ENCODE measurements at places on chromosomes 12 and 14.

DNA sequence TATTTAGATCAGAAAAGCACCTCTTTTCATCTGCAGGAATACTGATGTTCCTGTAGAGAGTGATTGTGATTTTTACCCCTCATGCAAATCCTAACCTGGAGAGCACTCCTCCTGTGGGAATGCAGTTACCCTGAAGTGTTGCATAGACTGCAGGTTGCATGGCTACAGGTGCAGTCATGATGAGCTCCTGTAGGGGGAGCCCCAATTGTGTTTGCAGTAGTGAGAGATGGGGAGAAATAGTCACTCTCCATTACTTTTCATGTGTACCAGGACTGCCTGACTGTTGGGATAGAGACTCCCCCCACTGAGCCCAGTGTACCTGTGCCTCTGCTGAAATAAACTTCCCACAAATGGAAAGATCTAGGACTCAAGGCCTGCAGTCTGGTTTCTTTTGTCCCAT is 1086.5 kb downstream of the SLC6A15 start:
- DNase-seq, result peak; percentile 42

DNA sequence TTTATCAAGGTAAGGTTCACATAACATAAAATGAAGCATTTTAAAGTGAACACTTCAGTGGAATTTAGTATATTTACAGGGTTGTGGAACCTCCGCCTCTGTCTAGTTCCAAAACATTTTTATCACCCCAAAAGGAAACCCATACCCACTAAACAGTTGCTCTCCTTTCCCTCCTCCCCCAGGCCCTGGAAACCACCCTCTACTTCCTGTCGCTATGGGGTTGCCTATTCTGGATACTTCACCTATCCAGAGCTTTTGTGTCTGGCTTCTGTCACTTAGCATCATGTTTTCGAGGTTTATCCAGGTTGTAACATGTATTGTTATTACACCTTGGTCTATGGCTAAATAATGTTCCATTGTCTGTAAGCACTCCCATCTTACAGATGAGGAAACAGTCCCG is 27.7 kb upstream of the ZFP36L1 start:
- DNase-seq, result no peak

- no peak for DNase-seq
Observed at GRCh38 chr14:24695265-24696241, 61.6 kb upstream of the GZMB start.

DNA sequence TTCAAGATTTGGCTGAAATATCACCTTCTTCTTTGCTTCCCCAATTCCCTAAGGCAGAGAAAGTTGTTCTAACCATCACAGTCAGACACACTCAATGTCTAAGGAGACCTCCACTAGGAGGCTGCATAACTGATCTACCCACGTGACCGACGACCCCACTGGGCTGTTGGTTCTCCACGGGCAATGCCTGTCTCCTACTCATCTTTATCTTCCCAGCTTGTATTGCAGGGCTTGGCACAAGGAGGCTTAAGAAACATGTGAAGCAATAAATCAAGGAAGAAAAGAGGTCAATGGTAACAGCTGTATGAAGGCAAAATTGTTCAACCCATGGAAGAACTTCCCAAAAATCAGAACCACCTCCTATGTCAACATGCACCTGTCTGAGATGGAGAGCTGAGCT is 27.1 kb downstream of the NT5DC3 start:
- DNase-seq, result no peak

- no peak for DNase-seq
Observed at GRCh38 chr12:51773145-51773869, 75.2 kb downstream of the FIGNL2 start.

GRCh38 chr14:28608851-28609828 is 157.4 kb upstream of the FOXG1 start:
- peak; percentile 81 for DNase-seq

GRCh38 chr12:19402743-19403431 is 36.4 kb upstream of the AEBP2 start:
- DNase-seq, result no peak

- no peak for DNase-seq
Observed at GRCh38 chr12:82565966-82566365, 120.7 kb upstream of the TMTC2 start.

- DNase-seq, result no peak
Observed at GRCh38 chr12:91899056-91899455, 246.6 kb downstream of the BTG1 start.

GRCh38 chr12:52235001-52235764 is 2.1 kb downstream of the KRT7 start:
- DNase-seq, result no peak

GRCh38 chr12:109460538-109460937 is 16.6 kb downstream of the KCTD10 start:
- DNase-seq, result no peak

DNA sequence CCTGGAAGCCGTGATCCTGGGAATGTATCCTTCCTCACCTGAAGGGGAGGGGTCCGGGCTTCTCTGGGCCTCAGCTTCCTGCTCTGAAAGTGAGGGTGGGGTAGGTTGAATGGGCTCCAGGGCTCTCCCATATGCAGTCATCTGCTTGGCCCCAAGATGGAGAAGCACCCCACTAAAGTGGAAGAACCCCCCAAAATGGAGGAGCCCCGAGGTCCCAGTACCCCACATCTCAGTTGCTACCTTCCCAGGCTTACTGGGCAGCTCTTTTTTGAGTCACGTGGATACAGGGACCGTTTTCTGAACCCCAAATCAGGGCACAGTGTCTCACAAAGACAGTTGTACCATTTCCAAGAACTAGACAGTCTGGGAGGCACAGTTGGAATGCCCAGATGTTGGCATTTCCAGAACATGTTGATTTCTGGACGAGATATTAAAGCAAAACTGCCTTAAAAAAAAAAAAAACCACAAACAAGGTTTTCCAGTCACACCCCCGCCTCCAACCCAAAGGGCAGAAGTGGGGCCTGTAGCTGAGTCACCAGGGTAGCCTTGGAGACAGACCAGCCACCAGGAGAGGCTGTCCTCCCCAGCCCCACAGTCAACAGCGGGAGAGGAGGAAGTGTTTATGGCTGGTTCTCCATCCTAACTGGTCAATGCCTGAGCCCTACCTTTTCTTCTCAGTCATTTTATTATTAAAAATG is 12.1 kb downstream of the VASH1 start:
- no peak for DNase-seq

DNA sequence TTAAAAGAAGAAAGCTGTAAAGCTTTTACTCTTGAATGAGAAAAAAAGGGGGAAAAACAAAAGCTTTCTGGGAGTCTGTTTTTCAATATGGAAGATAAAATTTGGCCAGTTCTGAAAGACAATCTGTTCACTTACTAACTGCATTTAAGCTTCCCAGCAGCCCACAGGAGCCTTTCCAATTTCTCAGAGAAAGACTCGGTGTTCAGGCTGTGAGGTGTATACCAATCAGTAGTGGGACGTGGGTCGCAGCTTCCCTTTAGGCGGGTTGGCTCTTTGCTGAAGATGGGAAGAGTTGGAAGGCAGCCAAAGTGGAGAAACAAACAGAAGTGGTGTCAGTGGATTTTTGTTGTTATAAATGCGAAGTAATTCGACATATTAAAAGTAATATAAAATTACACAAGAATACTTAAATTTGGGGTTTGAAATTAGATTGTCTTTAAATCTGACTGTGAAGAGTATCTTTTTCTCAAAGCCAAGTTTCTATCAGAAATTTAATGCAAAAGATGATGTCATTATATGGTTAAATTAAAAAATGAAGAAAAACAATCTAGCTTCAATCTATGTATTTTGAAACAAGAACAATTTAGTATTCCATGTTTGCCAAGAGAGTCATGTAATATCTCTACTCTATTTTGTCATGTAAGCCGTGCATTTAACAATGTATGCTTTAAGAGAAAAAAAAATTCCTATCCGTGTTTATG is 590.2 kb upstream of the ATXN7L3B start:
- DNase-seq, result no peak

GRCh38 chr12:1367331-1368291 is 226.8 kb downstream of the FBXL14 start:
- DNase-seq, result no peak

- no peak for DNase-seq
Observed at GRCh38 chr12:2248087-2248900, 195.5 kb downstream of the CACNA1C start.

DNA sequence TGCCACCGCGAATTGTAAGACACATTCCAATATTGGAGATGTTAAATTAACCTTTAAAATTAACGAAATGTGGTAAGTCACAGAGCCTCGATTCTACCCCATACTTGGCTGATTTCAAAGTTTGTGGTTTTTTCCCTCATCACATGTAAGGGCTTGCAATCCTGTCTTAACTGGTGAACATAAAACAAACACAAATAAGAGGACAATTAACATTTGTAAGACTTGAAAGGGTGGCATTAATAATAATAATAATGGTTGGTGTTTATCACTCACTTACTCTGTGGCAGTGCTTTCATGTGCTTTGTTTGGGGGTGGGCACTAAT is 26.6 kb downstream of the PPFIBP1 start:
- no peak for DNase-seq

GRCh38 chr12:109939504-109939903 is 39.4 kb downstream of the TCHP start:
- DNase-seq, result no peak

DNA sequence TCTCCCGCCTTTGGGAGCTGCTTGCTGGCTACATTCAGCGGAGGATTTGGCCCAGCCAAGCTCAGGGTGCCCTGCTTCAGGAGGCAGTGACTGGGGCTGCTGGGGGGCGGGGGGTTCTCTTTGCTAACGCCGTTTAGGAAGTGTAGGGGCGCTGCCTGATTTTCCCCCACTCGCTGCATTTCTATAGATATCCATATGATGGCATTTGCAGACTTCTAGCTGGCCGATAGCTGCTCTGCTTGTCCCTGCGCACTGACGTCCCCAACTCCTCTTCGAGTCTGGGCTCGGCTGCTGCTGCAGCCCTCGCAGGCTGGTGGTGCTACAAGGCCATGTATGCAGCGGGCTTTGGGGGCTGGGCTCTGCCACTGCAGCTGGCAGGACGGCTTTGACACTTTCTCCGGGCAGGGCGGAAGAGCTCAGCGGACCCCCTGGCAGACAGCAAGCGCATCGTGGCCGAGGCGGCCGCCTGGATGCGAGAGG is 3.1 kb downstream of the LRFN5 start:
- DNase-seq, result peak; percentile 86

GRCh38 chr14:21257394-21257909 is 11.8 kb downstream of the HNRNPC start:
- no peak for DNase-seq
